ENCODE measurements at places on chromosomes 5 and 9. TPM values are rescaled to one million over a fixed set of nuclear protein-coding genes. Genes with fewer than 3 reads are reported as not detected.

Gene TPPP
- 5.7 TPM for total RNA-seq

Gene C9orf152
- total RNA-seq = not detected

Gene CATSPER3
- total RNA-seq = 21.7 TPM

Gene NRARP
- total RNA-seq = 14.4 TPM

Gene DMRTA1
- total RNA-seq = 0.71 TPM

Gene TLN1
- total RNA-seq = 201 TPM

Gene MPDZ
- 42.8 TPM for total RNA-seq

Gene INSL6
- 32.8 TPM for total RNA-seq

Gene MYMK
- total RNA-seq = not detected

Gene FYB1
- total RNA-seq = 2.5 TPM

Gene TRPM3
- total RNA-seq = 43.9 TPM

Gene PDE8B
- 7.2 TPM for total RNA-seq

Gene NIM1K
- total RNA-seq = 0.79 TPM

Gene SH2D3C
- total RNA-seq = 9.6 TPM

Gene ZCCHC10
- total RNA-seq = 35.7 TPM

Gene LCN9
- 0.68 TPM for total RNA-seq

Gene HAVCR2
- total RNA-seq = 3.2 TPM

Gene PTBP3
- 172 TPM for total RNA-seq

Gene ADAMTS19
- total RNA-seq = 4.6 TPM

Gene SMIM33
- not detected for total RNA-seq

Gene ARL10
- 8.9 TPM for total RNA-seq

Gene PHYHD1
- total RNA-seq = 18.5 TPM

Gene TSTD2
- 35.6 TPM for total RNA-seq

Gene CCL27
- total RNA-seq = 3.1 TPM

Gene F12
- 5.8 TPM for total RNA-seq

Gene CTXN3
- not detected for total RNA-seq

Gene PCDHGA2
- total RNA-seq = 19.4 TPM

Gene PROB1
- 3.6 TPM for total RNA-seq

Gene C7
- 147 TPM for total RNA-seq

Gene ADAMTS2
- total RNA-seq = 19.8 TPM

Gene PCDHB3
- total RNA-seq = 6.5 TPM

Gene LECT2
- total RNA-seq = 6.6 TPM

Gene ZBTB26
- 23.1 TPM for total RNA-seq

Gene STKLD1
- total RNA-seq = 20.9 TPM

Gene LRRC19
- total RNA-seq = 0.08 TPM

Gene STK32A
- total RNA-seq = 7.9 TPM

Gene PTTG1
- total RNA-seq = 209 TPM

Gene CA9
- total RNA-seq = 36.8 TPM

Gene OSMR
- 18.3 TPM for total RNA-seq

Gene CD74
- total RNA-seq = 137 TPM

Gene PHF24
- total RNA-seq = 93.3 TPM

Gene SH3GL2
- 9.6 TPM for total RNA-seq

Gene MYOZ3
- total RNA-seq = 12.7 TPM

Gene RMND5B
- total RNA-seq = 73.0 TPM

Gene RARS1
- 73.3 TPM for total RNA-seq

Gene TAF1L
- 4.8 TPM for total RNA-seq

Gene TJP2
- total RNA-seq = 168 TPM

Gene ANKRD31
- 10.3 TPM for total RNA-seq

Gene TMEM250
- 73.0 TPM for total RNA-seq

Gene BTNL8
- 13.1 TPM for total RNA-seq

Gene DAPK1
- total RNA-seq = 71.0 TPM

Gene NEUROG1
- not detected for total RNA-seq

Gene PCDHGA10
- 11.3 TPM for total RNA-seq

Gene DND1
- 47.2 TPM for total RNA-seq

Gene KIF27
- total RNA-seq = 22.5 TPM

Gene IFNA2
- 1.3 TPM for total RNA-seq

Gene TRIO
- 249 TPM for total RNA-seq

Measured in testis (tissue), 5 donors.